ENCODE measurements at places on chromosomes 4 and X.

DNA sequence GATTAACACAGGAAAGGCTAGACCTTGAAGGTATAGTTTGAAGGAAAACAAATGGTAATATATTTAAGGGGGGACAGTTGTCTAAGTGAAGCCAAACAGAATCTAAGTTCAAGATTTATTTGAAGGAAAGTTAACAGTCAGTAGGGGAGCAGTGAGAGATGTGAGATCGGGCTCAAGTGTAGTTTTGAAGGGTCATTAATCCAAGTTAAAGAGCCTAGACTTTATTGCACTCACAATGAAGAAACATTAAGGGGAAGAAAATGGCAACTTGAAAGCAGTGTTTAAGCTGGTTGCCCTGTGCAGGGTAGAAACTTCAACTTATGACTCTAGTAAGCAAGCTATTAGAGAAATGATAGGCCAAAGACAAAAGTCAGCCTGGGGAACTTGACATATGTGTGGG lies 1952.2 kb downstream of the PCDH7 start:
- DNase-seq, result no peak

GRCh38 chr4:6298035-6298434 lies 28.4 kb downstream of the WFS1 start:
- DNase-seq, result no peak

GRCh38 chrX:74248889-74249288 lies 55.1 kb upstream of the ZCCHC13 start:
- no peak for DNase-seq

- no peak for DNase-seq
These were observed 606.8 kb upstream of the BOD1L1 start for GRCh38 chr4:14234307-14234706.

GRCh38 chr4:25043548-25043947 lies 12.8 kb upstream of the LGI2 start:
- no peak for DNase-seq

DNA sequence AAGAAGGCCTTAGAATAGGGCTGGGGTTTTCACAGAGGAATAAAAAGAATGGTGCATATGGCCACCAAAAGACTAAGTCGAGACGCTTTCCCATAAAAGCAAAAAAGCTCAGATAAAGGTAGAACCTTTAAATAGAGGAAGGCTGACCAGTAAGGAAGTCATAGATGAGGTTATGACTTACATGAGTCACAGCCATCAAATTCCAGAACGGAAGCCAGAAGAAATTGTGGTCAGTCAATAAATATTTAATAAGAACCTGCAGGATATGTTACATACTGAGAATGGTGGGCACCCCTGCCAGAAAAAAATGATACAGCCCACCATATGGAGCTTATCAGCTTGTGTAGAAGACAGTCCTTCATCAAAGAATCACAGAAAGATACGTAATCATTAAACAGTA lies 120.1 kb downstream of the MANBA start:
- DNase-seq, result no peak

All from midbrain (tissue), 1 donor.